CD8-positive, alpha-beta memory T cell (primary cell): ENCODE measurements at places on chromosomes 12 and 14.

GRCh38 chr12:26130728-26131127 is 5.9 kb upstream of the BHLHE41 start:
- DNase-seq: no peak

DNA sequence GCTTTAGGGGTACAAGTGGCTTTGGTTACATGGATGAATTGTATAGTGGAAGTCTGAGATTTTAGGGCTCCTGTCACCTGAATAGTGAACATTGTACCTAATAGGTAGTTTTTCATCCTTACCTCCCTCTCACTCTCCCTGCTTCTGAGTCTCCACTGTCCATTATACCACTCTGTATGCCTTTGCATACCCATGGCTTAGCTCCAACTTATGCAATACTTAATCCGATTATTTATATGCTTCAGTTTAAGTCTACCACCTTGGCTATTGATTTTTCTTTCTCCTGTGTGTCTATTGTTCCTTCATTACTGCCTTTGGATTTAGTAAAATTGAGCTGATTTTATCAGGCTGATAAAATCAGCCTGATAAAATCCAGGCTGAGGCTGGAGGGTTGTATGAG is 30.5 kb upstream of the C12orf71 start:
- no peak for DNase-seq

GRCh38 chr12:62784576-62784975 is 150.4 kb downstream of the PPM1H start:
- DNase-seq: no peak

DNA sequence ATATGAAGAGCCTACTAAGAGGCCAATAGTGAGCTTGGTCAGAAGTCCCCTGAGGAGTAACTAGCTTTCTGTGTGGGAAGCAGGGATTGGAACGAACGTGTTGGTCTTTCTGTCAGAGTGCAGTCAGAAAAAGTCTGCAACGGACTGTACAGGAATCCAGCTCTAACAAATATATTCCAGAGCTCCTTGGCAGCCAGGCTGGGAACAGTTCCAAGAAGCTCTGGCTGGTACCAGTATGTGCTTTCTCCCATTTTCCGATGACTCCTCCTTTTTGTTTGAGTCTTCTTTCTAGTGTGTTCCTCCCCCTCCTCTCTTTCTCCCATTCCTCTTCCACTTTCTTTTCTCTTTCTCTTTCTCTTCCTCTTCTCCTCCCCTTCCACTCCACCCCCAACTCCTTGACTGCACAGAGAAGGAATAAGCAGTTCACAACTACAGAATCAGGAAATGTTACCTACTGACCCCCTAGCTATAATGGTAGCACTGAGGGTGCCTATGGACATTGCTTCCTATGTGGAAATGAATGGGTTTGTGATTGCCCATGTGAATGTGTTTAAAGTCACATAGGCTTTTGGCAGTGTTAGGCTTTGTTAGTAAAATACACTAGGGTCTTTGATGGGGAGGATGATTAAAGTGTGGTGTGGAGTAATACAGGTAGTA is 59.9 kb downstream of the TTLL5 start:
- DNase-seq: no peak

DNA sequence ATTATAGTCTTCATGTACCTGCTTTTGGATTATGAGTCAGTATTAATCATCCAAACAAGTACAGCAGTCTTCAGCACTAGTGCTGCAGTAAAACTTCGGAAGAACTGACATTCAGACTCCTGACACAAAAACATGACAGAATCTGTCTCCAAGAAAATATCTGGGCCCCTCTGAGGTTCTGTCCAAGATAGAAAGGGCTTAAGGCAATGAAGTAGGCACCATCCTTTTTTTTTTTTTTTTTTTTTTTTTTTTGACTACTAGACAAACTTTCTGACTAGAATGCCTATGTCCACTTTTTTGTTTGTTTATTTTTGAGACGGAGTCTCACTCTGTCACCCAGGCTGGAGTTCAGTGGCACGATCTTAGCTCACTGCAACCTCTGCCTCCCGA is 112.5 kb downstream of the MED13L start:
- DNase-seq: no peak

DNA sequence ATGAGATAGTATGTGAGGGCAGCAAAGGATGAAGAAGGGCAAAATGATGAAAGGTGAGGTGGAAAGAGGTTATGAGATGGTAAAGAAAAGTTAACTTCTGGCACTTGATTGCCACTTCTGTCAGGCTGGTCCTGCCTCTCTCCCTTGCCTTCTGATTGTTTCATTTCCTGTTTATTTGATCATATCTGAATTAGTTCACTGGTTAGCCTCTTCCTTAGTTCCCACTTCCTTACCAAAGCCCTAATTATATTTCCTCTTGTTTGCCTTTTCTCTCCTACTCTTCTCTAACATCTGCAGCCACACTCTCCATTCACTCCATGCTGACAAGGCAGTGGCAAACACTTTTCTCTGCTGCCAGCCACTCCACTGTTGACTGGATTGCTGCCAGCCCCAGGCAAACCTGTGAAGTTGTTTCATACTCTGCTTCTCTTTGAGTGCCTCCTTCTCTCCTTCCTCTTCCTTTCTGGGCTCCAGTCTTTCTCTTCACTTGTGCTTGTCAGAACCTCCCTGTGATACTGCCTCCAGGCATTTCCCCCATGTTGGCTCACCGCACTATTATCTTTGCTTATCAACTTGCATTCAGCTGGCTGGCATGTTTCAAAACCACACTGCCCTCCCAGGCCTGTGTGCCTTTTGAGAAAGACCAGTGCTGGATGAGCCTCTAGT is 8.1 kb downstream of the PNP start:
- peak; percentile 57 for DNase-seq

DNA sequence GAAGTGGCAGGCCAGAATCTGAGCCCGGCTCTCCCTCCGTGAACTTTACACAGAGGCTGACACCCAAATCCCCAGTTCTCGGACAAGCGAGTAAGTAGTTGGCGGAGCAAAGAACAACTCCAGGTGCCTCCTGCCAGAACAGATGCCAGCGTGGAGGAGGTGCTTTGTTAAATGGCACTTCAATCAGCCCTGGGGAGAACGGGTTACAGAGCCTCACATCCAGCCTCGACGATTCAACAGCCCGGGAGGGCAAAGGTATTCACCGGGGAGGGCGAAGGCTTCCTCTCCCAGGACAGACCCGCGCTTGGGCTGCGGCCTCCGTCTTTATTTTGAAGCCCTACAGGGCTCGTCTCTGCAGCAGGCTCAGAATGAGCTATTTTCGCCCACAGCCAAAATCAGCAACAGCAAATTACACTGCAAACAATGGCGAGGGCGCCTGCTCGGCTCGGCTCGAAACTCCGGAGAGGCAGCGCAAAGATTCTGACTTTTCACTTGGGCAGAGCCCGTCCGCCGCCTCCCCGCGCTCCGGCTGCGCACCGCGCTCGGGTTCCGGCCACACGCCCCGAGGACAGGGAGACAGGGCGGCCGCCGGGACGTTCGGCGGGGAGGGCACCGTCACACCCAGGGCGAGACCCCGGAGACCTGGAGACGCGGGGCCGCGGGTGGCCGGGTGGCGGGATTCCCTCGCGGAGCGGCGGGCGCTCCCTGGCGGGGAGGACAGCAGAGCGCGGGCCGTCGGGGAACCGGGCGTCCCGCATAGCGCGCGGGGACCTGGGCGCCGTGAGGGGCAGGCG is 811 bp downstream of the TMCC3 start:
- DNase-seq: peak; percentile 32

DNA sequence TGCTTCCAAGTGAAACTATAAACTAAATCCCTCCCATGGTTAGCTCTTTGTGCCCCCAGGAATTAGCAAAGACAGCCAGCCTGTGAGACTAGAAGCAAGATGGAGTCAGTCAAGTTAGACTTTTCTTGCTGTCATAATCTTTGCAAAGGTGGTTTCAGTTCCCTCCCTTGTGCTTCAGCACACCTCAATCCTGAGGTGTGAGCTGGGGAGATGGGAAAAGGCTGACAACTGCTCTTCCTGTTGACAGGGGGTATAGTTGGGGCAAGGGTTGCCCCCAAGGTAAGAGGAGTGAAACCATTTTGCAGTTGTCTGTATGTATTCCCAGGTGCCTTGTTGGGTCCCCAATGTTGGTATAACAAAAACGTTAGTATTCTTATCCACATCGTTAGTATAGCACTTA is 12.3 kb upstream of the CPM start:
- no peak for DNase-seq

GRCh38 chr12:101277443-101277842 is 2.5 kb upstream of the UTP20 start:
- DNase-seq: no peak

DNA sequence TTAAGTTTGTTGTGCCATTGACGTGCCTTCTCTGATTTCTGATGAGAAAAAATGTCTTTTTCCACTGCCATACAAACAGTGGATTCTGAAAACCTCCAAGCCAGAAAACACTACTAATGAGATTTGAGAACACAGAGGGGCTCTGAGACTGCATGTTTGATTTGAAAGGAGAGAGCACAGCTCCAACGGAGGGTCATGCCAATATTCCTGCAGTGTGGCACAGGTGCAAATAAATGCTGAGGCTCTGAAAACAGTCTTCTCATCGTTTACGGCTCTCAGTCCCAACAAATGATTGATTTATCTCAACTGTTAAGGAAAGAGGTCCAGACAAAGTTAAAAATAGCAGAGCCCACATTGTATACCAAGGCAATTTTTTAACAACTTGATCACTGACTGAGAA is 128.7 kb downstream of the KCNH5 start:
- DNase-seq: no peak

- no peak for DNase-seq
Observed at GRCh38 chr14:35001621-35002020, 18.8 kb downstream of the SRP54 start.

- DNase-seq: no peak
Observed at GRCh38 chr12:100801320-100801719, 6.7 kb downstream of the ANO4 start.

DNA sequence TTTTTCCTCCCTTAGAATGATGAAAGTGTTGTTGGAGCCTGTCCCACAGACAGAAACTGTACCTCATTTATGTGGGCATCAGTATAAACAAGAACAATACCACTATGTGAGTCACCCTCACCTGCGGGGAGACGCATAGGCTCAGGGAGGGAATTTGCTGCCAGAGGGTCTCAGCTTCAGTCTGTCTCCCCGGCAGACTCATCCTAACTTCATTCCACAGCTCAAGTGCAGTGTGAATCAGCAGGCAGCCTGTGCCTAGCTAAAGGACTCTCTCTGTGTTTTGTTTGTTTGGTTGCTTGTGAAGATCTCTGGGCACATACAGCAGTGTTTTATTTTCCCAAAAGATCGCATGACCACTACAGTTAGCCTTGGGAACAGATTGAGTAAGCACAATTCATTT is 98.9 kb downstream of the PRKCH start:
- DNase-seq: no peak

DNA sequence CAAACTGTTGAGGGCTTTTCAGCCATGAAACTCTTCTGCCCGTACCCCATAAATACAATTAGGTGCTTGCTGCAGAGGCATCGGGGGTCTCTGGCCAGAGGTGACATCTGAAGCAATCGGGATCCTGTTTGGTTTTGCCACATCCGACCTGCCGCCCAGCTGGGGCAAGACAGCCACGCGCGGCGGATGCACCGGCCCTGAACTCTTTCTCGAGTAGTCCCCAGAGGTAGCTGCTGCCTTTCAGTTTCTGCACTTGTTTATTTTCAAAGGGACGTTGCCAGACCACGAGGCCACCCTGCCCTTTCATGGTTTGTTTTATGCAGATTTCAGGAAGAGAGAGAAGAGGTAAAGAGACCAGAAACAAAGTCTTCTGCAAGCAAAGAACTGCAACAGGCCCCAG is 10.6 kb upstream of the MLXIP start:
- DNase-seq: peak; percentile 42

DNA sequence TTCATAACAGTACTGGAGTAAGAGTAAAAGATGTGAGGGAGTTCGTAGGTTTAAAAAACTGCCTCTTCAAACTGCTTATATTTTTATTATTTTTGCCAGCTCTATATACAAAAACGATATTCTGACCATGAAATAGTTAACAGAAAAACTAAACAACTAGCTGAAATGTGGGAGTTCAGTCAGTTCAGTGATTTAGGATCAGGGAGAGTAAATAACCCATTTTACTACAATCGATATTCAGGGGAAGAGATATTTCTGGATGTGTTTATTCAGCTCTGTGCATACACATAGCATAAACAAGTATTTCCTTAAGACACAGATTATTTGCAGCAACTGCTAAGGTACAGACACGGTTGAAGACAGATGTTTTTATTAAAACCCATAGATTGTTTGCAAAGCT is 470.9 kb downstream of the TMTC2 start:
- DNase-seq: no peak

DNA sequence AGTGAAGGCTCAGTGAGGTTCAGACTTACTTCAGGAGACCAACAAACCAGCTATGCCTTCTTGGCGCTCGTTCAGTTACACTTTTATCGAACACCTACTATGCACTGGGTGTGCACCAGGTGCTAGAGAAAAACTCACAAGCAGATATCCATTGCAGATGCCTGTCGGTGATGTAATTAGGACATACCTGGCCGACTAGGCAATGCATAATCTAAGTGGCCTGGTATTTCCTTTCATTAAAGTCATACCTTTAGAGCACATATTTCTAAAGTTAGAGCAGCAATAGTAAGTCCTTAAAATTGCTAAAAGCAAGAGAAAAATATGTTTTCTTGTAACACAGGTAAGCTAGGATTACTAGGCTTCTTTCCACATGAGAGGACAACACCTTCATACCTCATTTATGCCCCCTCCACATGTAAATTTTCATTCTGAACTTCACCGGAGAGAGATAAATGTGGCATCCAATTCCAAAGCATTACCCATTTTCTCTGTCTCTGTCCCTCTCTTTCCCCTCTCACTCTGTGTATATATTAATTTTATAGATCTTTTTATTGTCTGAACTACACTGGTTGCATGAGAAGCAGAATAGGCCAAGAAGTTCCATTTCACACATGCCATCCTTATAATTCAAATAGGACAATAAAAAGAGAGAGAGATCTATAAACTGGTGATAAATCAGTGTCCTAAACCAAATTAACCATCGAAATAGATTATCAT is 242.2 kb downstream of the SPTSSA start:
- no peak for DNase-seq

GRCh38 chr12:111226680-111227079 is 142.2 kb downstream of the PHETA1 start:
- no peak for DNase-seq

GRCh38 chr14:102933618-102934231 is 11.3 kb downstream of the AMN start:
- DNase-seq: no peak

DNA sequence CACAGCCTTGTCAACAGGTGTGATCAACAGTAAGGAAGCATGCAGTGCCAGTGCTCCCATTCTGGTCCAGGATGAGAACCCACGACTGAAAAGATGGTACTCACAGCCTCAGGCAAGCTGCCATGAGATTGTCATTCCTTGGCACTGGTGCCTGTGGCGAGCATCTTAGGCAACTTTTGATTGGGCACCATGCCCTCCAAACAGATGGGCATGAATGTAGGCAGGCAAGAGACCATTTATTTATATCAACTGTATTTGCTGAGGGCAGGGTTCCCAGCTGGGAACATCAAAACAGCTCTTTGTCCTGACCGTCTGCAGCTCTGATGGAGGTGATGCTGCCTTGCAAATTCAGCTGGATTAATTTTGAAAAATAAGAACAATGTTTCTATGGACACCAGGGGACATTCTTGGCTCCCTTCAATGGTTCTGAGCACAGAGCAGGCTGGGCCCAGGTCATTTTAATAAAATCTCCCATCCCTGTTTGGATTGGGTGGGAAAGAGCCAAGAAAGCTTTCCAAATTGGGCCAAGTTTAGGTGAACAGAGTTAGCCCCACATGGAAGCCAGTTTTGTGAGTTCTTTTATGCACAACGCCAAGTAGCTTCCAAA is 522.5 kb downstream of the RMST start:
- no peak for DNase-seq

GRCh38 chr14:37544407-37544806 is 50.6 kb downstream of the FOXA1 start:
- DNase-seq: no peak
